T follicular helper cell (primary cell): ENCODE measurements at places on chromosomes 16 and 17.

DNA sequence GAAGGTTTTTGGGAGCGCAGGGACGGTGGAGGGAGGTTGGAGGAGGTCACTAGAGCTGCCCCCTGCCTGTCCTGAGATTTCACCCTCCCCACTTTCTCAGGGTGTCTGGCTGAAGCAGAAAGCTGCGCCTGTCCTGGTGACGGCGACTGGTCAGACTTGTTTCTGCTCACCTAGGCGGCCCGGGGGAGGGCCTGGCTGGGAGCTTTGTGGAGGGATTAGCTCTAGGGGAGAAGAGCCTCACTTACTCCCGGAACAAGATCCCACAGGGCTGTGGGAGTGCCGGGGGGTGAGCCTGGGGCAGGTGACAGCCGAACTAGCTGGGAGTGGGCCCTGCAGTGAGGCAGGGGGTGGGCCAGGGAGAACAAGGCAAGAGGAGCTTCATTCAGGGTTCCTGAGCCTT lies 11.5 kb downstream of the NHERF1 start:
- DNase-seq, result no peak

DNA sequence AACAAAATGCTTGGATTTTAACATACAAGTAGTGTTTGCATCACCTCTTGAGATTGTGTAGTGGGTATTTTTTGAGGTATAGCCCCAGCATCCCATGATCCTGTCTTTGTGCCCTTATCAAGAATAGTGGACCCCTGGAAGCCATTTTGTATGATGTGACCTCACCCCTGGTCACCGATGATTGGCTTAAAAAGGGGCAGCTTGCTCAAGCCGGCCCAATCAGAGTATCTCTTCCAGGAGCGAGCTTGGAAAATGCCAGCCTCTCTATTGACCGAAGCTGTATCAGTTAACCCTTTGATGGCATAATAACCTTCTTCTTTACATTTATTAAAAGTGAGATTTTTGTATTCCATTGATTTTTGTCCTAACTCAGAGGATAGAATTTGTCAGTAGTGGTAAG lies 55.5 kb upstream of the FAM20A start:
- DNase-seq, result no peak

GRCh38 chr17:14926526-14927122 lies 338.5 kb downstream of the PMP22 start:
- DNase-seq, result peak; percentile 26

GRCh38 chr17:6024576-6024975 lies 45.6 kb upstream of the WSCD1 start:
- no peak for DNase-seq

- no peak for DNase-seq
Observed at GRCh38 chr17:57629470-57629869, 115.6 kb downstream of the CCDC182 start.

- no peak for DNase-seq
Observed at GRCh38 chr17:59760160-59760559, 52.7 kb downstream of the VMP1 start.

GRCh38 chr17:8324132-8324531 lies 14.1 kb downstream of the ARHGEF15 start:
- no peak for DNase-seq

GRCh38 chr17:78032166-78032565 lies 73.7 kb downstream of the TNRC6C start:
- DNase-seq, result no peak

DNA sequence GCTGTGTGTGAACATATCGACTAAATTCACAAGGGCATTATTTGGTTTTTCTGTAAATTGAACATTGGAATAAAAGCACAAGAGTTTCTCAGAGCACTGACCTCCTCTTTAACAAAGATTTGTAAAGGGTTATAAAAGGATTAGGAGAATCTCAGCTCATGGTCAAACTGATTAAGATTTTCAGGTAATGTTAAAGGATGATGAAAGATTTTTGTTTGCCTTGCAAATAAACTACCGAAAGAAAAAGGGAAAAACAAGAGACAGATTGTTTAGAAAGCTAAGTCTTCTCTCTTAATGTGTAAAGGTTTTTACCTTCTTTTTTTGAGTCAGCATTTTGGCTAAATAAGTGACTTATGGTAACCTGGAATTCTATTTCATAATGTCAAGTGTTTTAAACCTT lies 47.6 kb upstream of the MED9 start:
- DNase-seq, result no peak

DNA sequence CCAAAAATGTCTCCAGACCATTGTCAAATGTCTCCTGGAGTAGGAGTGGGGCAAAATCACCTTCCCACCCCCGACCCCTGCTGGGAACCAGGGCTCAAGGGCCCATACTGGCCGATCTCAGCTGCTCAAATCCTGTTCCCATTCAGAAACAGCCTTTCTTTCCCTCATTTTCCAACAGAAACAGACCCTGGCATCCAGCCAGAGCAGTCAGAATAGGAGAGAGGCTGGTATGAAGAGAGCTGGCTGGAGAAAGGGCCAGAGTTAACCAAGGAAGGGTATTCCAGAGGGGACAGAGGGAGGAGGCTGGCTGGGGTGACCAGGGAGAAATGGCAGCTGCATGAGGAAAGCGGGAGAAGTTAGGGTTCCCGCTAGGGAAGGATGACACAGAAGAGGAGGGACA lies 199.1 kb downstream of the XYLT1 start:
- DNase-seq, result no peak

DNA sequence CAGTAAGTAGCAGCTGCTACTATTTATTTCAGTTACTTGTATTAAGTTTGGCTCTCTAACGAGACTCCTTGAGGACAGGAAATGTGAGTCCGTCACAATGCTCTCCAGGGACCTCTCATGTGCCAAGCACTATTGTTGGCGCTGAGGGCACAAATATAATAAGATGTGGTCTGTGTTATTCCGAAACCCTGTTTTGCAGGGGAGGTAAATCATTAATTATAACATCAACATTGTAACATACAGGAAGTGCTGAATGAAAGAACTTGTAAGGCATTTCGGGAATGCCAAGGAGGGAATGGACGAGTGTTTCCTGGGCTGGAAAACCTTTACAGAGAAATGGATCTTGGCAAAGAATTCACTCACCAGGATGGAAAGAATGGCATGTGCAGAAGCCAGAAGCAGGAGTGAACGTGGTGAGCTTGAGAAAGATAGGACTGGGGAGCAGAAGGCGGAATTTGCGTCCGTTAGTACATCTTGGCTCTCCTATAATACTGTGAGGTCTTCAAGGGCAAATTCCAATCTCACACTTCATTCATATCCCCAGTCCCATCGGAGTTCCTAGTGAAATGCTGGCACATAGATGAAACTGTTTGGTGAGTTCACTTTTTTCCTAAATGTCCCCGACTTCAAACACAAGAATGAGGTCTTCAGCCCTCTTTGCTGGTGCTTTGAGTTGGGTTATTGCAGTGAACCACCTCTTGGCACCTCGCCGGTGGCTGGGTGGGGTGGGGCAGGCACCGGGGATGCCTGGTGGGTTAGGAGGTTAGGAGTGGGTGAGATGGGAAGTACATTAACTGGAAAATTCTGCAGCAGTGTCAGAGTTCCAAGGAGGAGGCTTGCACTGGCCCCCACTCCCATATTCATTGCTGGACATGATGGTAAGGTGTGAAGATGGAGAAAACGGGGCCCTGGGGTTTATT lies 11.5 kb downstream of the TAC4 start:
- DNase-seq, result no peak

DNA sequence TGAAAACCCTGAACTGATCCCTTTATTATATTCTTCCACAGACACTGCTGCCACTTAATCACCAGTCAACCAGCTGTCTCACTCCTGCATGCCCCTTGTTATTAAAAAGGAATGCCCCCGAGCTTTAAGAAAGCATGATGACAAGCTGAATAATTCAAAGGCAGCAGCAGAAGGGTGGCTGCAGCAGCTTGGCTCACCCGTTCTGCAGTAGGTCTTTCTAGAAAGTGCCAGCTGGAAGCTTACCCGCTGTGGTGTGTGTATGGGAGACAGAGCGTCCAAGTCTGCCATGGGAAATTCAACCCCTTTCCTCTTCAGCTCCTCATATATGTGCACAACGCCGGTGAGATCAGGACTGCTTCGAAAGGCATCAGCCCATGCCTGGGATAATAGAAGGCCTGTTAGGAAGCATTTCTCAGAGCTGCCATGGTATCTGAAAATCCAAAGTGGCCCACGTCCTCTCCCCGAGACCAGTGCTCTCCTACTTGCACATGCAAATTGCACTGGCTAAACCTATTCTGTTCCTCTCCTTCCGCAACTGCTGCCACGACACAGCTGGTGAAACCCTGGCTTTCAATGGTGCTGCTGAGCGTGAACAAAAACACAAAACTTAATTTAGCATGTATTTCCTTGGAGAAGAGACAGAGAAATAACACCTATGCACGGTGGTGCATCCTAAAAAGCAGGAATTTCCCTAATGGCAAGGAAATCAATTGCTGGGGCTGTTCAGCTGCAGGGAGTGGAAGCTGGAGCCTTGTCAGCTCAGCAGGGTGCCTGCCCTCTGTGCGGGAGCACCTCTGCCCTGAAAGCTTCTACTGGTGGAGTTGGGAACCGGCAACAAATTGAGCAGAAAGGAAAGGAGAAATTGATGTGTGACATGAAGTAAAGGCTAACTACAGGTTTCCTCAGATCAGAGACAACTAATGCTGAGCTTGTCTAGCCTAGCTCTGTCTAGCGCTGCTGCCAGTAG lies 47.9 kb upstream of the SREBF1 start:
- DNase-seq, result no peak

GRCh38 chr17:5354886-5355415 lies 64.5 kb downstream of the NUP88 start:
- DNase-seq, result no peak

GRCh38 chr17:62722625-62723024 lies 85.5 kb downstream of the MARCHF10 start:
- DNase-seq, result no peak

DNA sequence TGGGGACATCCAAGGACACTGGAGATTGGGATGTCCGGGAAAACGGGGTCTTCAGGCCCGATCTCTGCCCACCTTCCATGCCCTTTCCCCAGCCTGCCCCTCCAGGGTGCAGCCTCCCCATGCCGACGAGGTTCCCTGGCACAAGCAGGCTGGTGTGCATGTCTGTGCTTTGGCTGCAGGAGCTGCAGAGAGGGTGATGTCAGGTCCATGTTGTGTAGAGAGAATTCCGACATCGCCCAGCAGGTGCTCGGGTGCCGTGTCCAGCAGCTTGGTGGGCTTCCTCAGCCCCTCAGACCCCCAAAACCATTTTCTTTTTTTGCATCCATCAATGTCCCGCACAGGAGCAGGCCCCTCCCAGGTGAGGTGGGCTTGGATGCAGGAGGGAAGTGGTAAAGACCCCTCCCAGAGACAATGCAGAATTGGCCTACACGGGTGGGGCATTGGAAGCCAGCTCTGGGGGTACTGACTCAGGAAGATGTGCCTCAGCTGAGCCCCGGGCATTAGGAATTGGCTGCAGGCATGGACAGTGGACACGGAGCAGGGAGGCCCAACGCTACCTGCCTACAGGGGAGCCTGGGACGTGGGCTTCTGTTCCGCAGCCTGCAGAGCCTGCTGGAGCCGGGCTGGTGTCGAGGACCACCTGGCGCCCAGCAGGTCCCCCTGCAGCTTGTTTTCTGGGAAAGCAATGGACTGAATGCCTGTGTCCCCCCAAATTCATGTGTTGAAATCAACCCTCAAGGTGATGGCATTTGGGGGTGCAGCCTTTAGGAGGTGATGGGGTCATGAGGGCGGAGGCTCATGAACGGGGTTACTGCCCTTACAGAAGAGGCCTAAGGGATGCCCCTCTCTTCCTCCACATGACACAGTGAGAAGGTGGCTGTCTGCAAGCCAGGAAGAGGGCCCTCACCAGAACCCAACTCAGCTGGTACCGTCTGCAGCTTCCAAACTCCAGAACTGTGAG lies 97.5 kb downstream of the METRNL start:
- DNase-seq, result no peak

- DNase-seq, result no peak
Observed at GRCh38 chr17:7097940-7098339, 16.7 kb downstream of the ASGR2 start.

- DNase-seq, result no peak
Observed at GRCh38 chr16:71919035-71919434, 23.7 kb downstream of the IST1 start.

- DNase-seq, result no peak
Observed at GRCh38 chr17:14359163-14360020, 58.5 kb downstream of the HS3ST3B1 start.

GRCh38 chr16:49011901-49012300 lies 269.7 kb downstream of the CBLN1 start:
- DNase-seq, result no peak

DNA sequence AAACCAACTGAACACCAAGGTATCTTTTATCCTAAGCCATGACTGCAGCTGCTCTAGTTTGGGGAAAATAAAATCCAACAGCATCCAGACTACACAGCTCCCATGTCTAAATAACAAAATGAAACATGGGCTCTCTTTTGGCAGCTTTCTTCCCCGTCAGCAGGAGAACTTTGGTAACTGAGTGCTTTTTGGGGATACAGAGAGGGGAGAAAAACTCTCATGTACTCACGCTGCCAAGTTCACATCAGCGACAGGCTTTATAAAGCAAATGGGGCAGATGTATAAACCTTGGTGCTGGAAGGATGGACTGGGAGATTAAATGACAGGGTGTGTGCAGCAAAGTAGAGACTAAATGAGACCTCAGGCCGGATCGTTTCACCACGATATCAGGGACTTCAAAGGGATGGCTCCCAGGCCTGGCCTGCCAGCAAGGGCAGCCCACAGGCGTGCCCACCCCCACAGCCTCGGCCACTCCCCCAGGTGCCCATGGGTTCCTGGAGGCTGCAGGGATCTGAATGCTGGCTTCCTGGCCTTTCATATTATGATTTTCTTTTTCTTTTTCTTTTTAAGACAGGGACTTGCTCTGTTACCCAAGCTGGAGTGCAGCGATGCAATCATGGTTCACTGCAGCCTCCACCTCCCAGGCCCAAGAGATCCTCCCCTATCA lies 174.6 kb downstream of the ZNF423 start:
- no peak for DNase-seq

- no peak for DNase-seq
Observed at GRCh38 chr17:16446338-16446983, 31.1 kb downstream of the TRPV2 start.

GRCh38 chr17:76174037-76174436 lies 33.0 kb upstream of the FOXJ1 start:
- DNase-seq, result no peak

- no peak for DNase-seq
Observed at GRCh38 chr17:62091804-62092203, 26.7 kb upstream of the MED13 start.

DNA sequence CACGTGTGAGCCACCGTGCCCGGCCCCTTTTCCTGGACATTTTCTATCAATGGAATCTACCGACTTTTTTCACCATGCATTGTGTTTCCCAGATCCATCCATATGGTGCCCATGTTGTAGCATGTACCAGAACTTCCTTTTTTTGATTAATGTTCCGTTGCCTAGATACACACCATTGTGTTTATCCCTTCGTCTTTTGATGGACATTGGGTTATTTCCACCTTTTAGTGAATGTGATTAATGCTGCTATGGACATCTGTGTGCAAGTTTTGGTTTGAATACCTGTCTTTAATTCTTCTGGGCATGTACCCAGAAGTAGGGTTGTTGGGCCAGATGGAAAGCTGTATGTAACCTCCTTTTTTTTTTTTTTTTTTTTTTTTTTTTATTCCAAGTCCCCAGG lies 79.8 kb downstream of the NT5M start:
- DNase-seq, result no peak

- no peak for DNase-seq
Observed at GRCh38 chr17:60391471-60392041, 377 bp downstream of the USP32 start.

GRCh38 chr16:57672824-57673223 lies 4.7 kb downstream of the ADGRG3 start:
- no peak for DNase-seq
